Stimulated activated naive CD4-positive, alpha-beta T cell (primary cell): ENCODE measurements at places on chromosomes 3 and 15.

DNA sequence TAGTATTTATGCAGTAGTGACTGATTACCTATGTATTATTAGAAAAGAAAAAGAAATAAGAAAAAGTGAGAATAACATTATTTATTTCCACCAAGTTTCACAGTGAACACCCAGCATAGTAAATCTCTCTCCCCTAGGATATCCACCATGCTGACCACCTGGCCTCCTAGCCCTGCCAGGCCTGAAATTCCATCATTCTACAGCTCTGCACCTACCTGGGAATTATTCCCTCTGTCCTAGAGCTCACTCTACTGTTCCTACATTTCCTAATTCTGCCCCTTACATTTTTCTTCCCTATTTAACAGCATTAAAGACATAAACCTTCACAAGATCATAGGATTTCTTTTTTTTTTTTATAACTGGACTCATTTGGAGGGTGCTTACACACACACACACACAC is 525.3 kb upstream of the PPP2R3A start:
- DNase-seq = no peak

GRCh38 chr3:72375237-72376076 is 472.8 kb downstream of the SHQ1 start:
- peak; percentile 14 for DNase-seq

- no peak for DNase-seq
Measured at GRCh38 chr3:157282261-157283191, 122.6 kb upstream of the CCNL1 start.

GRCh38 chr3:184465883-184466412 is 86.1 kb downstream of the CHRD start:
- no peak for DNase-seq

DNA sequence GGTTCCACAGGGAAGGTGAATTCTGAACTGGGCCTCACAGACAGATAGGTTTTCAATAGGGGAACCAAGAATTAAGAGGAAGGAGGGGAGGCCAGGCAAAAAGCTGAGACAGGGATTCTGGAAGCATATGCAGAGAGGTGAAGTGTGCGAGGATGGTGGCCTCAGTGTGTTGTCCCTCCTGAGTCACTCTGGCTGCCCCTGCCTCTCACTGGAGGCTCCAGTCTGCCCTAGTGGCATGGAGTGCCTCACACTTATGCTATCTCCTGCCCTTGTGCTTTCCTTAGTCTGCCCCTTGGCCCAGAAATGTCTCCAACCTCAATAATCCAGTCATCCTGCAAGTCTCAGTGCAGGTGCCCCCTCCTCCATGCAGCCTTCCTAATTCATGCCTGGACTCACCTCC is 32.2 kb upstream of the RBP1 start:
- no peak for DNase-seq

DNA sequence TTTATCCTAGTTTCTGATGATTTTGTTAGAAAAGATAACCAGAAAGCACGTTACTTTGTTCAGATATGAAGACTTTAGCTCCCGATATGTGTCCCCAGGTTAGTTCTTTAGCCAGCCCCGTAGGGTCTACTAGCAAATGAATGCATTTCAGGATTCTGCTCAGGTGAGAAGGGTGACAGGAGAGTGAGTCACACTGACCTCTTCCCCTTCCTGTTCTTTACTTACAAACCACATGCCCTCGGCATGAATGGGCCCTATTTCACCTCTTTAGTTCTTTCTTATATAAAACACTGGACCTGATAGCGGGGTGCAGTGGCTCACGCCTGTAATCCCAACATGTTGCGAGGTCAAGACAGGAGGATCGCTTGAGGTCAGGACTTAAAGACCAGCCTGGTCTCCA is 98.4 kb downstream of the SLC49A4 start:
- DNase-seq = no peak

- no peak for DNase-seq
Measured at GRCh38 chr3:13280811-13281506, 139.2 kb downstream of the NUP210 start.

GRCh38 chr3:160601288-160601687 is 35.9 kb upstream of the KPNA4 start:
- no peak for DNase-seq

GRCh38 chr3:169769287-169770181 is at the start of gene ACTRT3:
ACTRT3 (minus strand) TSS chr3:169769561; CDS start chr3:169769520, 41 bp downstream.
- DNase-seq = peak; percentile 27

- DNase-seq = no peak
Measured at GRCh38 chr3:30188713-30189112, 417.7 kb upstream of the TGFBR2 start.

GRCh38 chr15:27541581-27541980 is 557.5 kb downstream of the OCA2 start:
- DNase-seq = no peak

GRCh38 chr3:179464323-179465092 is 13.2 kb upstream of the GNB4 start:
- no peak for DNase-seq

GRCh38 chr3:158711886-158712285 is 20.4 kb downstream of the RARRES1 start:
- DNase-seq = no peak

- DNase-seq = no peak
Measured at GRCh38 chr3:170425491-170426239, 7.0 kb downstream of the CLDN11 start.

DNA sequence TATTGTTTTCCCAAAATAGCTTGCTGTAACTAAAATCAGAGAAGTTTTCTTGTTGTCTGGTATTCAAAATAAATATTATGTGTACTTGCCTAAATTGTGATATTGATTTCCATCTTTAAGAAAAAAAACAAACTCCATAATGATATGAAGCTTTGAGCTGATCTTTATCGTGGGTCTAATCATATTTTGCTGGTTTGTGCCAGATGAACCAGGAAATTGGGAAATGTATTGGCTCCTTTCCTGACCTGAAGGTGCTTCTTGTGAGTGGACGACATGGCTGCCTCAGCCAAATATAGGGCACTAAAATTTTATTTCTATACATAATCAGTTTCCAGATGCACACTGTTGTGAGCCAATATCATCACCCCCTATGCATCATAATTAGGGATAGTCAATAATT is 113.3 kb downstream of the DIPK2A start:
- DNase-seq = no peak

- peak; percentile 90 for DNase-seq
Measured at GRCh38 chr3:41117398-41117870, 81.9 kb upstream of the CTNNB1 start.

DNA sequence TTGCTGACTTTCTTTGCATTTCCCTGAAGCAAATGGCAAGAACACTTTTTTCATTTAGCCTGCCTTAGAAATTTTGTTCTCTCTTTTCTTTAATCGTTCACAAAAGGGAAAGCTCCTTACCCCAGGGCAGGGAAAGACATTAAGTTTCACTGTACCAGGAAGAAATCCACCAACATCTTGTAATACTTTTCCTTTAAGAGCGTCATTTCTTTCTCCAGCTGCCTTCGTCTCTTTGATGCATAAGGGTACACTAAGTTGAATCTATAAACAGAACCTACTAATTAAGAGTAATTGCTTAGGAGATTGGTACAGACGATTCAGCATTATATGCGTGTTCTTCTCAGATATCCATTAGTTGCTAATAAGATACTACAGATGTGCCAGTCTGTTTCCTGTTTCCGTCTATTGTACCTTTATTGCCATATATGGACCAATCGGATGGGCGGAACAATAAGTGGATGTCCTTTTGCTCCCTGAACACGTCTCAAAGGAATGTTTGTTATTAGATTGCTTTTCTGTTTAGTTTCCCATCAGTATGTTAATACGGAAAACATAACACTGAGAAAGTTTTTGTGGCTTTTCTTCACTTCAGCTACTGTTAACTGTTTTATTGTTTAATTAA is 276.7 kb upstream of the RARB start:
- no peak for DNase-seq

- no peak for DNase-seq
Measured at GRCh38 chr15:83983634-83984458, 251.7 kb upstream of the GOLGA6L4 start.

GRCh38 chr15:69016021-69016595 is 1.6 kb downstream of the NOX5 start:
- no peak for DNase-seq

GRCh38 chr15:90914305-90915080 is 11.4 kb downstream of the MAN2A2 start:
- DNase-seq = no peak

GRCh38 chr3:190528706-190529105 is 14.8 kb downstream of the IL1RAP start:
- DNase-seq = no peak

GRCh38 chr3:171470714-171471227 is 10.6 kb upstream of the TNIK start:
- DNase-seq = no peak

DNA sequence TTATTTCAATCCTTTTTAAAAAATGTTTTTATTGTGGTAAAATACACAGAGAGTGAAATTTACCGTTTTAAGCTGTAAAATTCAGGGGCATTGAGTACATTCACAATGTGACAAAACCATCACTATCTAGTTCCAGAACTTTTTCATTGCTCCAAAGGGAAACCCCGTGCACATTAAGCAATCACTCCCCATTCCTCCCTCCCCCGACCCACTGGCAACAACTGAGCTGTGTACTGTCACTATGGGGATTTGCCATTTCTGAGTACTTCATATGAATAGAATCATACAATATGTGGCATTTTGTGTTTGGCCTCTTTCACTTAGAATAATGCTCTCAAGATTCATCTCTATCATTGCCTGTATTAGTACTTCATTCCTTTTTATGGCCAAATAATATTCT is 45.5 kb upstream of the BOC start:
- no peak for DNase-seq

- DNase-seq = no peak
Measured at GRCh38 chr3:122903171-122903570, 108.3 kb downstream of the SLC49A4 start.

DNA sequence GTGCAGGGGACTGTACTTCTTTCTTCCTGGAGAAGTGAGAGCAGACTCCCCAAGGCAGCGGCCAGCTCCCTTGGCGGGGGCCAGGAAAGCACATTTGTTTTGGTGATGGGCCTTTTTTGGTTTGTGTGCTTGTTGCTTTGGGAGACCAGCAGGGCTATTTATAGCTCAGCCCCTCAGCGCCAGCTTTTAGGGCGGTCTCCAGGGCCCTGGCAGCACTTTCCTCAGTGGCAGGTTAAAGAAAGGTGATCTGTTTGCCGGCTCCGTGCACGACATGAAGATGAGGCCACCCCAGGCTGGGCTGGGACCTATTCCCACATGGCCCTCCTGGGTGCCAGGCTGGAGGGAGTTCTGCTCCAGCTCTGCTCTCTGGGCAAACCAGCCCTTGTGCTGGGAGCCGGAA is 21.8 kb downstream of the SLC6A11 start:
- no peak for DNase-seq

DNA sequence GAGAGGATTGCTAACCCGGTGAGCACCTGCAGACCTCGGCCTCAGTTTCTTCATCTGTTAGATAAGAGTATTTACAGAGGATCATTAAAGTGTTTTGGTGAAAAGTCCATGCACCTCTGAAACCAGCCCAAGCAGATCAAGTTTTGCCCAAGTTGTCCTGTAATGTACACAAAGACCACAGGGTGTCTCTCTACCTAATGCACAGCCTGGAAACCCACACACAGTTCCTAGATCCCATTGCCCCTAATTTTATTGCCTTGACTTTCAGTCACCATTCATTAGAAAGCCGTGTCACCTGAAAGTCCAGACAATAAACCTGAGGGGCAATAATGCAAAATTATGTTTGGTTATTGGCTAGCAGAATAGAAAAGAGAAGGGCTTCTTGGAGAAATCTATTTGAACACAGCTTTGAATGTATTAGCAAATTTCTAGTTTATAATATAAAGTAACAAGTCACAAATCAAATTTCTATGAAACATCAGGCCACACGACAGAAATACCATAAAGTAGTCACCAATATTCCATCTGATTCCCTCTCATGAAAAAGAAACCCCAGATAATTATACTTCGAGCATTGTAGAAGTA is 161.3 kb upstream of the SLC2A2 start:
- DNase-seq = no peak

DNA sequence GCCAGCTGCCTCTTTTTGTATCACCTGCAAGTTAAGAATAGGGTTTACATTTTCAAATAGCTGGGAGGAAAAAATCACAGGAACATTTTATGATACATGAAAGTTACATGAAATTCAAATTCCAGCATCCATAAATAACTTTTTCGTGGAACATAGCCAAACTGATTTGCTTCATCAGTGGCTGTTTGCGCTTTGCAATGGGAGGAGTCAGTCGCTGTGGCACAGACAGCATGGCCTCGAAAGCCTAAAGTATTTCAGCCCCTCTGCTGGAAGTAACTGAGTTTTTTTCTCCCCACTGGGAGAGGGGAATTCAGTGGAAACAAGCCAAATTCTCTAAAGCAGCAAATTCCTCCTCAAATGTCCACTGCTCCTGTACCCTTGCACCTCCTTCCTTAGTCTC is 271.9 kb downstream of the SUCLG2 start:
- no peak for DNase-seq

DNA sequence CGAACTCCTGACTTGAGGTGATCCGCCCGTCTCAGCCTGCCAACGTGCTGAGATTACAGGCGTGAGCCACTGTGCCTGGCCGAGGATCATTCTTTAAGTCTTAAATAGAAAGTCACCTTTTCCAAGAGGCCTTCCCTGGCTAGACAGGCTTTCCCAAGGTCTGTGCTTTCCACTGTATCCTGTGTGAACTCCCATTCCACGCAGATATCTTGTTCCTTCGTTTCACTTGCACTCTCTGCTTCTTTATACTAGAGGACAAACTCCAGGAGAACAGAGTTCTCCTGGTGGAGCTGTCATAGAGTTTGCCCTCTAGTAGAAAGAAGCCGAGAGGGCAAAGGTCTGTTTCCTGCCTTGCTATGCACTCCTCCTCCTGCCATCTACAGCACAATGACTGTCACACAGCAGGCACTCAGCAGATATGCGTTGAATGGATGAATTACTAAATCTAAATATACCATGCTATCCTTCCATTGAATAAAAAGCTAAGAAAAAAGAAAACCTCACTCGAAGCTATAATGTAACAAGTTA is 211.2 kb downstream of the FOXP1 start:
- DNase-seq = no peak

DNA sequence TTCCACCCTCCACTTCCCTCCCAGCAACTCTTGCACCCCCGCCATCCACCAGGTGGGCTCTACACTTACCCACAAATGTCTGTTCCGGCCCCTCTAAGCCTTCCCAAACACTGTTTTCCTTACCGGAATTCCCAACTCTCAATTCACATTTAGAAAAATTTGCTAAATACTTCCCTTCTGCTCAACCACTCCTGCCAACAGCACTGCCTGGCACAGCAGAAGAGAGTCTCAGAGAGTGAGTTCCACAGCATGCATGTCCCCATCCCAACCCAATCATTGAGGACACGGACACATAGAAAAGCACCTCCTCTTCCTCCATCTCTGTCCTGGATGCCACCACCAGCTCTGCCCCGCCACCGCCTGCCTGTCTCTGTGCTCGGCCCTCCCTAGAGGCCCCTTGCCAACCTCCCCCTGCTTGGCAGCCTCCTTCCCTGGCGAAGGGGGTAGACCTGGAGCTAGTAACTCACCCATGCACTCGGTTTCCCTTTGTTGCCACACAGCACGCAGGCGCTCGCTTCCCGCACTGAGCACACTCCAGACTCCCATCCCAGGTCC is 66.2 kb upstream of the SLC6A1 start:
- no peak for DNase-seq

DNA sequence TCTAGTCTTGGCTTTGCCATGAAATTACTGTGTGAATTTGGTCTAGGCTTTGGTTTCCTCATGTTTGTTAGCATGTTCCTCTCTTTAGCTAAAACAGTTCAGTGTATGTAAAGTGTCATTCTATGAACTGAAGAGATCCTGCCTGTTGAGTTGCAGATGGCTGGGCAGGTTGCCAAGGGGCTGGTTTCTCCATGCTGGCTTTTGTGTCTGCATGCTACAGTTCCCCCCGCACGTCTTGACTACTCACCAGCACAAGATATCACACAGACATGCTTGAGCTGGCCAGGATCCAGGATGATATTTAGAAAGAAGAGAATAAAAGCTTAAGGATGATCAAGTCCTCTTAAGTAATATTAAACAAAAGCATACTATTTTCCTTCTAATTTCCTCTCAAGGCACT is 90.2 kb downstream of the CERS3 start:
- DNase-seq = no peak
